ENCODE measurements at places on chromosomes 7 and 10.

- no peak for DNase-seq
Measured at GRCh38 chr10:120940299-120940900, 89.2 kb downstream of the WDR11 start.

DNA sequence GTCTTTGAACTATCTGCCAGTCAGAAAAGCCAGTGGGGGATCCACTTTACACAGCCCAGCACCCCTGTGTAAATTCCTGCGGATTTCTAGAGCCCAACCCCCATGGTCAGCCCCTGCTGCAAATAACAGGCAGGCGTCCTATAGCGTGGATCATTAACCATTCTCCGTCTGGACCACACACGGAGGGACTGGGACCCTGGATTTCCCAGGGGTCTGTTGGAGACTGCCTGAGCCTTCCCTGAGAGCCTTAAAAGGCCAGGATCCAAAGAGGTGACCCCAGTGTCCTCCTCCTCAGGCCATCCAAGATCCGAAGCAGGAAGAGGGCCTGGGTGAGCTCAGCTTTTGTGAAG lies 11.2 kb upstream of the GRID1 start:
- no peak for DNase-seq

- DNase-seq: peak; percentile 48
Measured at GRCh38 chr7:30445770-30446169, 32.8 kb downstream of the NOD1 start.

DNA sequence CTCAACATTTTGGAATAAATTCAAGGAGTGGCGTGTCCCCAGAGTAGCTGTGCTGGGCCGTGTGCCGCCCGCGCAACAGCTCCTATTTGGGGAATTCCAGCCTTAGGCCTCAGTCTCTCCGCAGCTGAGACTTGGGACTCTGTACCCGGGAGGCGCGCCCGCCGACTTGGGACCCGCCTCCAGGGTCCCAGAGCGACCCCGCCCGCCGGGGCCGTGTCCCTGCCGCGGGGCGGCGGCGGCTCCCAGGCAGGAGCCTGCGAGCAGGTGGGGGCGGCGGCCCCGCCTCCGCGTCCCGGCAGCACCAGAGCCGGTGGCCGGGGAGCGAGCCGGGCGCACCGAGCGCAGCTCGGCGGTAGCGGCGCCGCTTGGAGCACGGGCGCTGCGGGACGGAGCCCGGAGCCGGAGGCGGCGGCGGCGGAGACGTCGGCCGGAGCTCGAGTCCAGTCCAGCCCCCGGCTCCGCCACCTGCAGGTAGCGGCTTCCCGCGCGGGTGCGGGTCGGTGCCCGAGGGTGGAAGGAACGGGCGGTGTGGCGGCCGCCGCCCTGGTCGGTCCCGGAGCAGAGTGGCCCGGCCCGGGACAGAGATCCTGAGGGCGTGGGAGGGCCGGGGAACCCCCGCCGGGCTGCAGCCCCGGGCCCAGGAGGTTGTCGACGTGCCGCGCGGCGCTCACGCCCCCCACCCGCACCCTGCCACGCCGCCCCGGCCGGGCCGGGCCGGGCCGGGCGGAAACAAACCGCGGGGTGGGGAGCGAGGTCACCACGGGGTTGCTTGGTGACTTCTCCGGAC lies at the start of gene WIPF3:
TSS of gene WIPF3 (plus strand) at position 301 of the 787 bp plus-strand sequence. CDS start 28,217 bp downstream, outside the sequence.
- DNase-seq: no peak

- DNase-seq: no peak
Measured at GRCh38 chr10:20007426-20007825, 191.2 kb downstream of the PLXDC2 start.

GRCh38 chr10:8946451-8946850 lies 892.0 kb downstream of the GATA3 start:
- no peak for DNase-seq

- DNase-seq: no peak
Measured at GRCh38 chr7:116998567-116999175, 45.4 kb downstream of the ST7 start.

DNA sequence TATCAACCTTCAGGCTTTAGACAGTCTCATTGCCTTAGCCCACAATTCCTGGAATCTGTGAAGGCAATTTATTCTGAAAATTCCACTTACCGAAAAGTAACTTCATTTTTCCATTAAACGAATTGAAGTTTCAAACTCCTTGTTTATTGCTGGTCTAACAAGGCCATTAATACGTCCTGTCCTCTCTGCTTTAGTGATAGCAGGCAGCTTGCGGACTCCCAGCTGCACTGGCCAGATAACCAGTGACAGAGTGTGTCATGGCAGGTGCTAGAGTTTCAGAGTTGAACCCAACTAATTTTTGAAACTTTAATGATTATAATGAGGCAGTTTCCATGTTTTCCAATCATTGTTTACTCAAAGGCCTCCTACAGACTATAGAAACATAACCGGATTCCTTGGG lies 31.1 kb downstream of the LOXL4 start:
- DNase-seq: no peak

DNA sequence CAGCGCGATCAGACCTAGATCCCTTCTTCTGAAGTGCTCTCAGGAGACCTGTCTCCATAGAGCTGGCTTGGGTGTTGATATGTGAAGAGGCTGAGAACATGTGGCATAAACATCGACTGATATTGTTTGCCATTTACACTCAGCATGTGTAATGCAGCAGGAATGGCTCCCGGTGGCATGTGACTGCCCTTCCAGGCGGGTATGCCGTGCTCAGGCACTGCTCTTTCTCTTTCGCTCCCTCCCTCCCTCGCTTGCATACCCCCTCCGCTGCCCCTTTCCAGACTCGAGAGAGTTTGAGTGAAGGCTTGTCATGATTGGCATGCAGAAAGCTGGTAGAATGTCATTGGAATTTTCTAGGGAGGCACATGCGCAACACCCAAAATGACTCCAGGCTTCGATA lies 107.3 kb upstream of the PDCD4 start:
- DNase-seq: no peak

DNA sequence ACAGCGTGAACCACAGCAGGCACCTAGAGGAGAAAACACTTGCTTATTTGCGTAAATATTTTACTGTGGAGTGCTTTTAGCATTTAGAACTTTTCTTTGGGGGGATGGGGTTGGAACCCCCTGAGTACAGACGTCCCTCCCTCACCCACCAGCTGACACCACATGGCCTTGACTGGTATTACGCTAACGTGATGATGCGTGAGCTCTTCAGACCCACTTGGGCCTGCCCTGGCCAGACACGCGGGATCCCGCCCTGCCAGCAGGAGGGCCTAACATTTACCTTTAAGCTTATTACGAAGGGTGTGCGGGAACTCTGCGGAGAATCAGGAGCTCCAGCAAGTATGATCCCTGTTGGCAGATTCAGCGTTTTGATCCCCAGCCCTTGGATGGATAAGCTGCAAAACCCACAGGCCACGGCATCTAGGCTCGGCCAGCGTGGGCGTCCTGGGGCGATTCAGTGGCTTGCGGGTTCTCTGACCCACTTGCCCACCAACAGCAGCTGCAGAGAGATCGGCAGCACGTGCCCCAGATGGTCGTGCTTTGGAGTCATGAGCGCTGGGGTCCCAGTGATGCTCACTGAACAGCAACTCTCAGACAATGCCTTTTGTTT lies 545.5 kb upstream of the FOXK1 start:
- DNase-seq: no peak

DNA sequence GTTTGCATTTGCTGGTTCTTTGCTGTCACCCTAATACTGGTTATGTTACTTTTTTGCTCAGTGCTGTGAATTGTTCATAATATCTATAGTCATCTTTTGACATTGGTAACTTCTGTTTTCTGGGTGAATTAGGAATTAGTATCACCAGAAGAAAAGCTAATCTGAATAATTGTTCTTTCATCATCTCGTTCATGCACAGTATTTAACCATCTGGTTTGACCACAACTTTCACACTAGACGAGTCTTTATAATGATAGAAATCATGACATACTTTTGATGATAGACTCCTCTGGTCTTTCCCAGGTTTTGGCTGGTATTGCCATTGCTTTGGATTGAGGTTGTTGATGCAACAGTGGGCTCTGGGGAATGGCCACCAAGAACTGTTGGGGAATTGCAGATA lies 25.1 kb downstream of the SGPL1 start:
- DNase-seq: no peak

DNA sequence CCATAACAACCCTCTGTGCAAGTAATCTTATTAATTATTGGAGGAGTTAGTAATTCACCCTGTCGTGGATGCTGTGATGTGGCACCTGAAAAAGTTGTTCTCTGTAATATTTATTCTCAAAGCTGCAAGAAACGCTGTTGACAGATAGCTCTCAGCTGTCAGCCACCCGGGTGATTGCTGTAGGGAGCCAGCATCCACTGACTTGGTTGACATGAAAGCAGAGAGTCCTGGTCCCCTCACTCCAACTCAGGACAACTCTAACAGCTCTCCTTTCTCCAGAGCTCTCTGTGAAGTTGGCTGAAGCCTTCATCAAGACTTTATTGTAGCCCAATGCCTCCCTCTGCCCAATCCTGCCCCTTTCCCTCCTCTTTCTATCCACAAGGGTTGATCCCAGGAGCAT lies 98.0 kb downstream of the FAM107B start:
- no peak for DNase-seq

Data from stimulated activated CD8-positive, alpha-beta memory T cell treated with anti-CD3 and anti-CD28 coated beads, Interleukin-2, amount 100 ng/mL, for 1 hour (primary cell).